RPMI7951 (cell line): ENCODE measurements at places on chromosomes 12 and 14. TPM values are rescaled to one million over a fixed set of nuclear protein-coding genes. Genes with fewer than 3 reads are reported as not detected.

Gene CDK4
- 232 and 269 TPM in 2 replicates for total RNA-seq

DNA sequence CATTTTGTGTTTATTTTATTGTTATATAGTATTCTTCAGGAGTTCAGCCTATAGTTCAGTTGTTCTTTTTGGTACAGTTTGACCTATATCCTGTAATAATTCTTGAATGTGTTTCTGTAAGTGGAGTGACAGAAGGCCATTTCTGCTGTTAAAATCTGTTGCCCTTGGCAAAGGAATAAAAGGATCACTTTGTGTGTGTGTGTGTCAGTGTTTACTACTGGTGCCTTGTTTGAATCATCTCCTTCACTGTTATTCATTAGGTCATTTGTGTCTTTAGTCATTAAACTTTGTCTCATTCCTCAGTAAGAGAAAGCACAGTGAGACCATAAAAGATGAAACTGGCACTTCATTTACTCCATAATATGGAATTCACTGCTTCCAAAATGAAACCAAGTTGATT, 130.7 kb downstream of the TMTC2 start:
- peak; percentile 24 for DNase-seq

GRCh38 chr12:84507956-84508850, 404.4 kb downstream of the SLC6A15 start:
- peak; percentile 46 for DNase-seq

- no peak for DNase-seq
Observed at GRCh38 chr12:1880876-1881275, 37.6 kb downstream of the CACNA2D4 start.

DNA sequence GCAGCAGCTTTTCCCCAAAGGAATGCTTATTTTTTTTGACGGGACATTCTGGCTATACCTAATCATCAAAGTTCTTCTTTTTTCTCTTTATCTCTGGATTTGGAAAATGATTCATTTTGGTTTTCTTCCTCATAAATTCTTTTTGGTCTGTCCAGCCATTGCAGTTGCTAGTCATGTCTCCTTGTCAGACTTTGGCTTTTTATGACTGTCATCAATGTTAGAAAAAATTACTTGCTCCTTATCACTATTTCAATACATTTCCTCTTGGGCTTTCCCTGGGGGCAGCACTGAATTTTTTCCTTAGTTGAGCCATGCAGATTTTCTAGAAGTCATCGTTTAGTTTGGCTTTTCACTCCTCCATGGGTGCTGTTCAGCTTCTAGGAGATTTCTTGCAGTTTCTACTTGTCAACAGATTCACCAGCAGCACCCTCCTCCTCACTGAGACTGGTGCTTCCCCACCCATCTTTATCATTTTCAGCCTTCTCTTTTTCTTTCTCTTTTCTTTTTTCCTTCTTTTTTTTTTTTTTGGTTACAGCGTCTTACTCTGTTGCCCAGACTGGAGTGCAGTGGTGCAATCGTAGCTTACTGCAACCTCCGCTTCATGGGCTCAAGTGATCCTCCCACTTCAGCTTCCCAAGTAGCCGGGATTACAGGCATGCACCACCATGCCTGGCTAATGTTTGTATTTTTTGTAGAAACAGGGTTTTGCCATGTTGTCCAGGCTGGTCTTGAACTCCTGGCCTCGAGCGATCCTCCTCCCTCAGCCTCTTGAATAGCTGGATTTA, 5.2 kb downstream of the ADIPOR2 start:
- DNase-seq: no peak

Gene AP4S1
- 3.4 and 8.8 TPM in 2 replicates for total RNA-seq

Gene DGKA
- 16.9 and 23.6 TPM in 2 replicates for total RNA-seq
